ENCODE measurements at places on chromosomes 5 and 9.

- no peak for DNase-seq
Measured at GRCh38 chr5:111425205-111425604, 87.1 kb downstream of the STARD4 start.

GRCh38 chr9:18707061-18707461 lies 233.1 kb downstream of the ADAMTSL1 start:
- no peak for DNase-seq

DNA sequence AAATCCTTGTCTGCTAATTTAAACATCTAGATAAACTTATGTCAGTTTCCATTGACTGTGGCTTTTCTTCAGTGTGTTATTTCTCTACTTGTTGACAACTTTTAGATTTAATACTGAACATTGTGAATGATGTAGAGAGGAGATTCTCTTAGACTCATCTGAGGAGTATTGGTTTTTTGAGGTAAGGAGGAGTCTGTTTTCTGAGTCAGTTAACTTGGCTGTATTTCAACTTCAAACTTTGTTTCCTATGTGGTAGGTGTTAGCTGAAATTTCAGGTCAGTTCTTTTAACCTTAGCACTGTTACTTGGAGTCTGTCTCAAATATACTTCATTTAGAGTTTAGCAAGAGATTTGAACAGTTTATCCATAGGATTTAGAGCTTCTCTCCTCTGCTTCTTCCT lies 67.9 kb downstream of the XRCC4 start:
- no peak for DNase-seq

GRCh38 chr9:70291446-70291845 lies 32.7 kb downstream of the SMC5 start:
- no peak for DNase-seq

DNA sequence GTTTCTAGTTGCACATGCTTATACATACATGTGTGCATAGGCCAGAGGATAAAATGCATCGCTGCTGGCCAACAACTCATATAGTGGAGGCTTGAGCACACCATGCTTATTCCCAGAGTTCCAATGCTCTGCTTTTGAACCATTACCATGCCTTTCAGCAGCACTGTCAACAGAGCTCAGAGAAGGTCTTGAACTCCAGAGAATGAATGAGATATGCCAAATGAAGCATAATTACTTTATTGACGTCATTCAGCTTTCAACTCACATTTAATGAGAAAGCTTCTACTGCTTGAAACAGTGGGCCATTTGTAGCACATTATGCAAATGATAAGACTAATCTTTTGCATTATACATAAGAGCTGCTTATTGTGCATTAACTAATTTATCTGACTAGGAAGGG lies 765.3 kb upstream of the GRAMD2B start:
- no peak for DNase-seq

DNA sequence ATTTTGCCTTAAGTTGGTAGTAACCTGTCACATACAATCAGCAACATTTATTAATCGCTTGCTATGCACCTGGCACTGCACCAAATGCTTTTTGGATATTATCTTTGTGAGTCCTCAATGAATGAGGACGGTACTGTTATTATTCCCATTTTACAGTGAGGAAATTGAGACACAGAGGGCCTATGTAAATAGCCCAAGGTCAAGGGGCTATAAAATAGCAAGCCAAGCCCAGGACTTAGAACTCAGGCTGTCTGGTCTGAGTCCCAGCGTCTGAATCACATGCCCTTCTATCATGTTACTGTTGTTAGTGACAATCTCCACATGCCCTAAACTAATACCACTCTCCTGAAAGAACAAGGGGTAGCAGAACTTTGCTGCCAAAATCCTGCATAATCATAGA lies 60.0 kb downstream of the ERAP1 start:
- no peak for DNase-seq

DNA sequence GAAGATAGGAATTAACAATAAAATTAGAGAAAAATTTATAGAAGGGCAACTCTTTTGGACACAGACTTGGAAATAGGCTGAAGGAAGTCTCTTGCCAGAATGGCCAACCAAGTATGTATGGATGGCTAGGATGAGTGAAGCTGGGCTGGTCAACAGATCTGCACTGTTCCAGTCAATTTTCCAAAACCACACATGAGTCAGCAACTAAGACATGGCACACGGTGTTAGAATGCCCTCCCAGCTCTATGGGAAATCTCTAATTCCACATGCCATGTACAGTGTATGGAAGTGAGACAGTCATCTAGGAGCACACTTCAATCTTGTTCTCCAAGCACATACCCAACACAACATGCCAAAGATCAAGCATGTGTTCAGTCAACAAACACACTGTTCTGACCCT lies 129.6 kb downstream of the GLIS3 start:
- no peak for DNase-seq

GRCh38 chr5:169670769-169671525 lies 33.9 kb downstream of the DOCK2 start:
- no peak for DNase-seq

DNA sequence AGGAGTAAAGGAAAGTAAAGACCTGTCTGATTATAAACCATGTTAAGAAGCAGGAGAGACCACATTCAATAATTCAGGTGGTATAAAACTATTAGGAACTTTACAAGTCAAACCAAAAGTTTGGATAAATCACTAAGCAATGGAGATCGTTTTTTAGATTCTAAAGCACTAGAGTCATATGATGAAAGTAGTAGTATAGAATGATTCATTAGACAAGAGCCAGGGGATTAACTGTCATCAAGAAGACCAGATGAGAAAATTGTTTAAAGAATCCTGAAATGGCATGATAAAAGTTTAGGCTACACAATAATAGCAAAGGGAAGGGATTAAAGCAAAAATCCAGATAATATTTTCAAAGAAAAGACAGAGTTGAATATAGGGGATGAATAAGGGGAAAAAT lies 12.9 kb upstream of the CARNMT1 start:
- no peak for DNase-seq

DNA sequence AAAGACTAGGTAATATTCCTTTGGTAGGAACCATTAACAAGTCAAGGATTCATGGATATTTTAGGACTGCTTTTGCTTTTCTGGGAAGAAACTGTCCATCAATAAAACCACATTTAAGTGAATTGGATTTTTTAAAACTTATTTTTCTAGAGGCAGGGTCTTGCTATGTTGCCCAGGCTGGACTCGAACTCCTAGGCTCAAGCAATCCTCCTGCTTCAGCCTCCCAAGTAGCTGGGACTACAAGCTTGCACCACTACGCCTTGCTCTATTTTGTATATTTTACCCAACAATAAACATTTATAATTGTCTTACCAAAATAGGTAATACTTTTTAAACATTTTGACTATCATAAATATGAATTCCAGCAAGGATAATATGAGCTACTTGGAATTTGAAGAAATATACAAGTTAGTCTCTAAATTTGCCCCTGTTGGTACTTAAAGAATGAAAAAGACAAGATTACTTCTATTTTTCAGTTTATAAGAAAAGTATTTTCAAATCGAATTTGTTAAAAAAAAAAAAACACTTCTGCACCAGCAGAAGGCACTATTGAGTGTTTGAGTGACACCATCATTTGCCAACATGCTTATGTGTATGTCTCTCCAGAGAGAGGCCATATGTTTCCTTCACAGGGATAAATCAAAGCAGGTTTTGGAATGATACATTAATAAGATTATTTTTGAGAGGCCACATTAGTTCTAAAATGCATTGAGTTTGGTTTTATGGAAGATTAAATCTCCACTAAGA lies 60.0 kb upstream of the CARTPT start:
- no peak for DNase-seq

DNA sequence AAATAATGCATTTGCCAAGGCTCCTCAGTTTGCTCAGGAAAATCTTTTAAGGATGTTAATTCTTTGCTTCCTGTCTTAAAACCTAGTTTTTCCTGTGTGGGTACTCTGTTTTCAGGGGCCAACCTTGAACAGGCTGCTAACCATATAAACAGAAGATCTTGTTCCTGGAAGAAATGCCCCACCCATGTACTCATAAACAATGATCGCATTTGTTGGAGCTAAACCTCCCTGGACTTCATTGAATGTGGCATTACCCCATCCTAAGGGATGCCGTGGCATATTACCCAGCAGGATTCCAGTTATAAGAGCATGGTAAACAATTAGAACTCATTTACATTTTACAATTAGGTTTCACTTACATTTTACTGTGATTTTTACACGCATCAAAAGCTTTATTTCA lies 436.0 kb downstream of the ZNF608 start:
- no peak for DNase-seq

GRCh38 chr5:173742432-173742816 lies 126.0 kb upstream of the BOD1 start:
- DNase-seq: no peak

DNA sequence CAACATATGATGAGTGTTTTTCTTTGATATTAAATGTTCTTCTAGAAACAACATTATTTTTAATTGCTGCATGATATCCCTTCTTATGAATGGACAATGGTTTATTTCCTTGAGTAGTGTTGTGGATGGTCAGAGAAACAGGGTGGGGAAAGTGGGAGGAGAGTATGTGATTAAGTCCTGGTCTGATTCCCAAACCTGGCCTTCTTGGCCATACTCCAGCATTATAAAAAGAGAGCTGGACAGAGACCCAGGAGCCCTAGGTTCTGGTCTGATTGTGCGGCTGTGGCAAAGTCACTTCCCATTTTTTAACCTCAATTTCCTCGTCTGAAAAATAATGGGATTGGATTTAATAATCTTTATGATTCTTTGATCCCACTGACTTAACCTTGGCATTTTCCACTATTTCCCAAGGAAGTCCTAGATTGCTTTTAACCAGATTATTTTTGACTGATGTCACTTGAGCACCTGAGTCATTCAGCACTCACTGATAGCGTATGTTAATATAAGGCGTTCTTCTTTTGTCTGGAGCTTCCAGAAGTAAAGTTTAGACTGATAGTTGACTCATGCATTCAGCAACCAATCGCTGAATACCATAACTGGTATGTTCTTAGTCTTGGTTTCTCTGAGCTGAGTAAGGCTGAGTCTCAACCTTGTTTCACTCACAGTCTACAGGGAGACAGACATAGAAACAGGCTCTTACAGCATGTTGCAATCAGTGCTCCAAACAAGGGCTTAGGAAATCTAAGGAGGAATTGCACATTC lies 26.2 kb downstream of the OSMR start:
- no peak for DNase-seq

DNA sequence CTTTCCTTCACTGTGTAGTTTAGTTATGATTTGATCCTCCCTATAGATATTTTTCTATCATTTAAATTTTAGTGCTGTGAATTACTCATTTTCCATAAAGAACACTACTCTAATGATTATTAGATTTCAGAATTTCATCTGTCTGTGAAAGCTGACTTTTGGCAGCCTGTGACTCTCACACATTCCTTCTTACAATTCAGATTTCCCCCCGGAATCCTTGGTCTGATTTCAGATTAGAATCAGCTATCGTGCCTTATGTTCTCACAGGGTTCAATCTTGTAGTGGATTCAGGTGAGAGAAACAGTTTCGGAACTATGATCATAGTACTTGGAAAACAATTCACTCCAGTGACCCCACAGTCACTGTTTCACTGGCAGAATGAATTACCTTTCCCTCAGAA lies 26.2 kb downstream of the ZNF474 start:
- DNase-seq: no peak

DNA sequence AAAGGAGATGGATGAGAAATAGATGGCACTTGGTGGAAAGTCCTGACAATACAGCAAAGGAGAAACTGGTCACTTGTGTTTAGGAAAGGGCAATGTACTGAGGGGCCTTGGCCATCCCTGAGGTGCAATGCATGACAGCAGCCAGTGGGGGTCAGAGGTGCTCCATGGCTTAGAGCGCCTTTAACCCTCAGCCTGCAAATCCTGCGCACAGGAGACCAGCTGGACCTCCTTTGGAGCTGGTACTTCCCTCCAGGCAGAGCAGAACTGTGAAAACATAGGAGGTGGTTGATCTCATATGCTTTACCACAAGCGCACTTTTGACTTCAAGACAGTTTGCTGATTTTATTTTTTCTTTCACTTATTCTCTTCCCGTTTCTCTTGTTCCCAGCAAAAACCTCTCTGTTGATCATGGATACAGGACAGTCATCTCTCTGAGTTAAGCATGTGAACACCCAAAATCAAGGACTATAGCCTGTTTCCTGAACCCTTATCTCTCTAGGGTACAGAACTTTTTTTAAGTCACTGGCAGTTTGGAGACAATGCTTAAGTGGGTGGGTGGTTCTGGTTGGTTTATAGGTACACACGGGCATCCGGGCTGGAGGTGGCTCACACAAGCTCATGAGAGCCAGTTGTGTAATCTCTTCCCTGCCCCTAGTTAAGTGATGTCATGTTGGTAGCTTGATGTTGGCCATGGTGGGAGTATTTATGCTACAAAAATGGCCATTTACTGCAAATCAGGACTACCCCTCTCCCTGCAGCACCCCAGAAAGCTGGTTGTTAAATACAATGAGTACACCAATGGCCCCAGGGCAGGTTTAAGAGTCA lies 37.6 kb upstream of the ANKRD55 start:
- peak; percentile 78 for DNase-seq

DNA sequence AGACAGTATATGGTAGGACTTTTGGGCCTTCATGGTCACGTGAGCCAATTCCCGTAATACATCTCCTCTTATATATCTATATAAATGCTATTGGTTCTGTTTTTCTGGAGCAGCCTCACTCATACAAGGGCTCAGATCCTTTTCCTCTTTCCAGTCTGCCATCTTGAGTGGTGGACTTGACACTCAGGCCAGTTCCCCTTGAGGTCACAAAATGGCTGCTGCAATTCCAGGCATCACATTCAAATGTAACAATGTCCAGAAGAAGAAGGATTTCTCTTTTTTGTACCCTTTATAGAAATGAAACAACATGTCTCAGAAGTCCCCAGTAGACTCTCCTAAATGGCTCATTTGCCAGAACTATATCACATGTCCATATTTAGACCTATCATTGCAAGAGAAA lies 4.5 kb downstream of the GPR150 start:
- no peak for DNase-seq

DNA sequence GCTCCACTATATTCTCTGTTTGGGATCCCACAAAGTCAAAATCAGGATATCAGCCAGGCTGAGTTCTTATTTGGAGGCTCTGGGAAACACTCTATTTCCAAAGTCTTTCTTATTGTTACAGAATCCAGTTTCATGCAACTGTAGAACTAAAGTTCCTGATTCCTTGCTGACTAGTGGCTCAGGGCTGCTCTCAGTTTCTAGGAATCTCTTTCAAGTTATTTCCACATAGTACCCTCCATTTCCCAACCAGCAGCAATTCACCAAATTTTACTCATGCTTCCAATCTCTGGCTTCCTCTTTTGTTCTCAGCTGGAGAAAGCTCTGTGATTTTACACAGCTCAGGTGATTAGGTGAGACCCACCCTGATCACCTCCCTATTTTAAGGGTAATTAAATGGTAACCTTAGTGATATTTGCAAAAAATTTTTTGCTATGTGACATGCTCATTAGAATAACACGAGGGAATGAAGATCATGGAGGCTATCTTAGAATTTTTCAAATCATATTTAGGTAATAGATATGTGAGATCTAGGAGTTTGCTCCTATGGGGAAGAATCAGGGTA lies 794.9 kb upstream of the ARRDC3 start:
- DNase-seq: no peak

GRCh38 chr9:18022642-18023041 lies 443.8 kb downstream of the SH3GL2 start:
- DNase-seq: no peak

GRCh38 chr9:132862533-132862932 lies 15.6 kb downstream of the AK8 start:
- DNase-seq: no peak
